ENCODE measurements at places on chromosomes 12 and 14.
A peak's percentile ranks its signal among the peaks of the same experiment; 100 is the strongest.

DNA sequence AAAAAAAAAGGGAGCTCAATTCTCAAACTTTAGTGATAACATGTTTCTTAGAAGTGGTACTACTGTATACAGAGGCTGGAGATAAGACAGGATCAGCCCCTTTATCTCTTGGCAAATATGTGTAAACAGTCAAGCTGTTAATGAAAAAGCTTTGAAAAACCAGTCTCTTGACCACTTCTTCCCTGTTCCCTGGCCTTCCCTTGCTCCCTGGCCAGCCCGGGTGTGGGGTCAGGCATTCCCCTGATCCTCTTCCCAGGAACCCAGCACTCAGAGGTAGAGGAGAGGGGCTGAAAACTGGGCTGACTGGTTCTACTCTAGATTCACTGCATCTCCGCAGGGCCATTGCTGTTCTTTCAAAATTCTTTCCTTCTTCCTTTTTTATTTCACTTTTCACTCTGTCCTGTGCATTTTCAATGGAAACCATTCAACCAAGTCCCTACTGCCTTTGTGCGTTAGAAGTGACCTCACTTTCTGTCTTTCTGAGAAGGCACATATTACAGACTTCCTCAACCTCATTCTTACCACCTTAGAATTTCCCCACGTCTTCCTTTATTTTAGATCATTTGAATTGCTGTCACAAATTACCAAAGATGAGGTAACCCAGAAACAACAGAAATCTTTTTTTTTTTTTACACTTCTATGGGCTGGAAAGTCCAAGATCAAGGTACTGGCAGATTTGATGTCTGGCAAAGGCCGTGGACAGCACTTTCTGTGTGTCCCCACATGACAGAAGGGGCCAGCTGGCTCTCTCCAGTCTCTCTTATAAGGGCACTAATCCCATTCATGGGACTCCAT lies 5.7 kb downstream of the GNG2 start:
- no peak for DNase-seq

- DNase-seq, result no peak
Measured at GRCh38 chr12:46557539-46558373, 185.2 kb upstream of the SLC38A2 start.

DNA sequence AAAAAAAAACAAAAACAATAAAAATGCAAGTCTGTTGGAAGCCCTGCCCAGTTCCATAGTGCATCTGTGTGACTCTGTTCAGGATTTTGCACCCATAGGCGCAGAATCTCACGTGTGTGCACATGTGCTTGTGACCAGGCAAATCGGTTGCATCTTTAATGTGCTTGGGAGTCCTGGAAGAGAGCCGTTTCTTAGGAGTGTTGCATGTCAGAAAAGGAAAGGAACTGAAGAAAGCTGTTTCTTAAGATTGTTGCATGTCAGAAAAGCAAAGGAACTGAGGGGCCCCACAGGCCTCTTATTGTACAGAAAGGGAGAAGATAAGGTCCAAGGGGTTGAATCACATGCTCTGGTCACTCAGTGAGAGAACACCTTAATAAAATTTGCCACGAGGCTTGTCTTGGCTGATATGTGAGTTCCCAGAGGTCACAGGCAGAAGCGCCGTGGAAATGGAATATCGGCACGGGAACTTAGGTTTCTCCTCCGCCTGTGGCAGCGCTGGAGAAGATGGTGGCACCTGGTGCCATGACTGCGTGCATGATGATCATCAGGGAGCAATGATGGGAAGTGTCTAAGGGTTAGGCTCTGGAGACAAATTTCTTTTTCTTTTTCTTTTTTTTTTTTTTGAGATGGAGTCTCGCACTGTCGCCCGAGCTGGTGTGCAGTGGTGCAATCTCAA lies 90.0 kb downstream of the LRRC74A start:
- DNase-seq, result no peak

- no peak for DNase-seq
Measured at GRCh38 chr14:58587271-58587670, 50.5 kb upstream of the DACT1 start.

DNA sequence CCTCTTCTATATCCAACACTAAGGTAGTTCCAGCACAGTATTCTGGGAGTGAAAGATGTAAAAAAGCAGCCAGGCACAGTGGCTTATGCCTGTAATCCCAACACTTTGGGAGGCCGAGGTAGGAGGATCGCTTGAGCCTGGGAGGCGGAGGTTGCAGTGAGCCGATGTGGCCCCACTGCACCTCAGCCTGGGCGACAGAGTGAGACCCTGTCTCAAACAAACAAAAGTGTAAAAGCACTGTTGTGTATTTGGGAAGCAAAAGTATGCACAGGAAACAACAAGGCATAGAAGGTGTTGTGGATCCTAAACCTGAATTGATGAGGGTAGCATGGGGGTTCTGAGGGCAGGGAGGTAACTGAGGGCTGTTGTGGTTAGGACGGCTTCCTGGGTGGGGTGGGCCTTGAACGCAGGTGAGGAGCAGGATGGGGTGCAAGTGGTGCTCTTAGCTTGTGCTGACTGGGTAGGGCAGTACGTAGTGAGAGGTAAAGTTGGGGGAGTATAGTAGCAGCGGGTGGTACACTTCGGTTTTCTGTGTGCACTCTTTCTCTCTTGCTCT lies 64.2 kb downstream of the RASSF3 start:
- DNase-seq, result no peak

- DNase-seq, result no peak
Measured at GRCh38 chr14:100872259-100873095, 31.0 kb downstream of the RTL1 start.

- DNase-seq, result no peak
Measured at GRCh38 chr14:103765526-103765925, 49.9 kb downstream of the ZFYVE21 start.

- no peak for DNase-seq
Measured at GRCh38 chr14:91126761-91127160, 12.9 kb downstream of the DGLUCY start.

DNA sequence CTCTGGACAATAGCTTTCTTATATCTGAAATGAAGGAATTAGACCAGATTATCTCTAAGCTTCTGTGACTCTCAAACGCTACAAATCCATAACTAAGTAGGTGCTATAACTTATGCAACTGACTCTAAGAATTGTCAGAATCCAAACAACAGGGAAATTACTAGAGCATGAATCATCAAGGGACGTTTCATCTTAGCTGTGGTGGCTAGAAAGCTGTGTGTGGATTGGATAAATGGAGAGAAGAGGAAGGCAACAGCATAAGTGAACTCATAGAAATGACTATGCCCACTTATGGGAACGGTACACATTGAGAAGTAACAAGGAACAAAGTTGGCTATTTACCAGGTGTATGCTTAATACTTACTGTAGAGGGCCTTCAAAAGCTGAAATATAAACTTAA lies 96.0 kb upstream of the NEDD1 start:
- no peak for DNase-seq

DNA sequence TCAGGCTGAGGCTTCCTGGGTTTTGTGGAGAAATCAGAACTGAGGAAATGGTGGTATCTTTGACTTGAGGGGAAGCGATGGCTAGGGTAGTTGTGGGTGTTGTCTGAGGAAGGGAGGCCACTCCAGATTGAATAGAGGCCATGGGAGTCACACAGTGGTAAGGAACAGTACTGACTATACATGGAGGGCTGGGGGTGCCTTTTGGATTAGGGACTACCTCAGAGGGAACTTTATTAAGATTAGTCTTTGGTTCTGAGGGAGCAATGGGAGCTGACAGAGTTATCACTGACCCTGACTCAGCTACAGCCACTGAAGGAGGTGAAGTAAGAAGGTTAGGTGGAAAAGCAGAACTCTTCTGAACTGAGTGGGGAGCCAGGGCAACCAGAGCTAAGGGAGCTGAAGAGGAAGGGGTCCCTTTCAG lies 4.4 kb downstream of the NACA start:
- DNase-seq, result peak; percentile 7

DNA sequence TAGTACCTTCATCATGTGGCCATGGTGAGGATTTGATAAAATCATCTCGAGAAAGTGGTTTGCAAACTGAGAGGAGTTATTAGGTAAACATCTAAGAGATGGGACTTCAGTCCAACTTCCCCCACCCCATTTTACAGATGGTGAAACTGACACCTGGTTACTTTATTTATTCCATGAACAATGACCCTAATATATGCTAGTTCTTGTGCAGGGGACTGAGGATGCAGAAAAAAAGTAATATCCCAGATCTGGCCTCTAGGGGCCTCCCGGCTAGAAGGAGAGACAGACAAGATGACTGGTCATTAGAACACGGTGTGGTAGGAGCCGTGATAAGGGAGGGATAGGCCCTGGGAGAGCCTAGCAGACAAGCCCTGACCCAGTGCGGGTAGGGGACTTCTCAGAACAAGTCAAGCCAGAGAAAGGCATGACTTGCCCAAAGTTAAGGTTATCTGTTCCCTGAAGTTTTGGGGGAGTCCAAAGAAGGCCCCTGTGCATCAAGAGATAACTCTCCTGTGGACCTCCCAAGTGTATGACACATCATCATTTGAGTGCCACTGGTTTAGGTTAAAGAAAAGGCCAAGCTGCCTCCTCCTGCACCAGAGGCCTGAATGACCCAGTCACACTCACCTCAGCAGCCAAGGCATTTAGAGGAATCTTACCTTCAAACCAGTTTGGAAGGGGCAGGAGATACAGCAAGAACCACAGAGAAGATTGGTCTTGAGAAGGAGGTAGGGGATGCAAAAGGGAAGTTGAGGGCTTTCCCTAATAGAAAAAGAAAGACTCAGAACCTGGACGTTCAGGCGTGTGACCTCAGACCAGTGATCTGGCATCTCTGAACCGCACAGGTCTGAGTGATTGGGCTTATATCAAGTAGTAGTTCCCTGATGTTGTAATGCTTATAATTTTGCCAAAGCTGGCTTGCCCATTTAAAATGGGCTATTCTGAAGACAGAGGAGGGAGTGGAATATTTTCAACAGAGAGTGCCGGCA lies 1.6 kb downstream of the CMKLR1 start:
- no peak for DNase-seq

DNA sequence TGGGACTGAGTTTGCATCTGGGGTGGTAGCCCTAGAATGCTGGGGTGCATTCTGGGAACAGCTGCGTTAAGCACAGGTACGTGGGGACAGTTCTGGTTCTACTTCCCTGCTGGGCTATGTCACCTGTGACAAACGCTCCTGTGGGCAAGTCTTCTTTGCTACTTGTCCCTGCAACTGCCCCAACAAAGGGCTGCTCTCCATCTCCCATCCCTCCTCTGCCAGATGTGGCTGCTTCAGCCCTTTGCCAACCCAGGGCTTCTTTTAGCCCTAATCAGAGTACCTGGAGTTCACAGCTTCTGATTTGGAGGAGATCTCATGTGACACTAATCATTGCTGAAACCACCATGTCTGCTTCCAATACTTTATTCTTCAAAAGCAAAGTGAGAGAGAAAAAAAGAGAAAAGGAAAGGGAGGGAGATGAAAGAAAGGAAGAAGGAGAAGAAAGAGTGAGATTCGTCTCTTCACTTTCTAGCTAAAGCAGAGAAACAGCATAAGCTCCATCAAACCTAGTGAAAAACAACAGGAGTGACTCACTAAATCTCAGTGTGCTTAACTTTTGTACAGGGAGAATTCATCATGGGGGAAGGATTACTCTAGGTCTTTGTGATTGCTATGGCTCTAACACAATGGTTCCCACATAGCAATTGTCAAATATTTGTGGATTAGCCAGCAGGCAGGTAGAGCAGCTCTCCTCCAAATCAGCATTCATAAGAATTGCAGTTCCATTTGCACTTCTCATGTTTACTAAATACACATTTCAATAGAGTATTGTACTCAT lies 174.8 kb downstream of the LRIG3 start:
- DNase-seq, result no peak

- DNase-seq, result no peak
Measured at GRCh38 chr14:52370406-52370935, 56.4 kb downstream of the PTGER2 start.

DNA sequence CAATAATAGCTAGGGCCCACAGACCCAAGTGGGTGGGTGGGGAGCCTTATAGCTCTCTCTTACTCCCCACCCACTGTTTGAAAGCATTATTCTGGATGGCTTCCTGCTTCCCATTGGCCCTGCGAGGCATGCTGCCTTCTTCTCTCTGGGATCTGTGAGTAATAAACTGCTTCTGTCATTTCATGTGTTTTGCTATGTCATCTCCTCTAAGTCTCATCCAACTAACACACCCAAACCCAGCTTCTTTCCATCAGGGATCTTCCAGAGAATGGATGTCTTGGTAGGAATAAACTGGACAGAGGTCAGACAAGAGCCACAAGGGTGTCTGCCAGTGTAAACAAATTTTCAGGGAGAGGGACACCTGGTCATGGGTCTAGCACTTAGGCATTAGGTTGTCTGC lies 66.4 kb upstream of the BDKRB2 start:
- no peak for DNase-seq

DNA sequence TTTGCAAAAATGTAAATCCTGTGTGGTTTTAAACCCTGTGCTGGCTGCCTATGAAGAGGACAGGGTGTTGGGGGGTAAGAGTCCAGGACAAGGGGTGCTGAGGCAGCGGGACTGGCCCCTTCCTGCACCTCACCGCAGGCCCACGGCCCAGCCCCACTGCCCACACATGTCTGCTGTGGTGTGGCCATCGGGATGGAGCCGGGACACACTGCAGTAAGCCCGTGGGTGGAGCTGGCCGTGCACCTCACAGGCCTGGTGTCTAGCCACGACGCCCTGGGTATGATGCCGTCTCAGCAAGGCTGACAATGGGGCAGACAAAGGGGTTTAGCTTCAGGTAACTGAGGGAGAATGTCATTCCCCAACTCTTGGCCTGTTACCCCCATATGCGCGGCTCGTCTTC lies 19.6 kb downstream of the AMN start:
- no peak for DNase-seq

- DNase-seq, result no peak
Measured at GRCh38 chr12:131356485-131357184, 354.3 kb upstream of the SFSWAP start.

GRCh38 chr12:31506515-31507306 lies 84.2 kb downstream of the DENND5B start:
- no peak for DNase-seq

GRCh38 chr14:39229222-39229543 lies 4.5 kb upstream of the MIA2 start:
- DNase-seq, result no peak

GRCh38 chr14:32374155-32374554 lies 45.1 kb downstream of the AKAP6 start:
- DNase-seq, result no peak

DNA sequence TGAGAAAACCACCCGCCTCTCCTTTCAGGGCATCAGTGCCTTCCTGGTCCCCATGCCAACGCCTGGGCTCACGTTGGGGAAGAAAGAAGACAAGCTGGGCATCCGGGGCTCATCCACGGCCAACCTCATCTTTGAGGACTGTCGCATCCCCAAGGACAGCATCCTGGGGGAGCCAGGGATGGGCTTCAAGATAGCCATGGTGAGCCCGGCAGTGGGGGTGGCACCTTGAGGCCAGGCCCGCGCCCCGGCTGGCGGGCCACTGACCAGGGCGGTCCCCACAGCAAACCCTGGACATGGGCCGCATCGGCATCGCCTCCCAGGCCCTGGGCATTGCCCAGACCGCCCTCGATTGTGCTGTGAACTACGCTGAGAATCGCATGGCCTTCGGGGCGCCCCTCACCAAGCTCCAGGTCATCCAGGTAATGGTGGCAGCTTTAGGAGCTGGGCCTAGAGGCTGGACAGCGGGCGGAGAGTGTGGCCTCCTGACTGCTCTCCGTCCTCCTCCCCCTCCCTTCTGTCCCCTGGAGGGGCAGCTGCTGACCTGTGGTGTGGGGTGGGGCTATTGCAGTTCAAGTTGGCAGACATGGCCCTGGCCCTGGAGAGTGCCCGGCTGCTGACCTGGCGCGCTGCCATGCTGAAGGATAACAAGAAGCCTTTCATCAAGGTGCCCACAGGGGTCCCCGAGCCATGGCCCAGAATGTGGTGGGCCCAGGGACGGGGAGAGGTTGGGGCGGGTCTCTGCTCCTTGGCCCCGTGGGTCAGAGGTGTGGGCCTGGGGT lies 12.8 kb downstream of the ACADS start:
- DNase-seq, result no peak

All from ovary (tissue), 10 donors.